ENCODE measurements at places on chromosomes 3 and 15.

DNA sequence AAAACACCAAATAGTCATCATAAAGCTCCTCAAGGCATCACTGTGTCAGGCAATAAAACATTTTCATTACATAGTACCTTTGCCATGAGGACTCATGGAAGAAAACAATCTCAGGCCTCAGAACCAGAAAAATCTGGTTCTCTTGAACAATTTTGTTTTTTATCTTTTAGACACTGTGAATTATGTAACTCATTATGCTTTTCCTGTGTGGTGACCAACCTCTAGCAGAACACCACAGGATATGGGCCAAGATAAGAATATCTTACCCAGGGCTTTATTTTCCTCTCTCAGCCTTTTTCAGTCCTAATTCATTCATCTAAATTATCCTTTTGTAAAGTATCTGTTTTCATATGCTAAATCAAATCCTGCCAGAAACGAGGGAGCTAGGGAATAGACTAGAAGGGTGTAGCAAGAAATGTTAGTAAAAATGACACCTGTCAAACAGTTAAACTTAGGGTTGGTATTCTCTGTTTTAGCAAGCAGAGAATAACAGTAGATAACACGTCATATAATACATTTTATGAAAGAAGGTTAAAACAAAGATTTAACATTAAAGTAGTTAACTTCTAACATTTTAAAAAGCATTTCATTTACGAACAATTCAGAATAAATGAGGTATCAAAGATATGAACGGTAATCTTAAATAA, 111.1 kb downstream of the FBXL22 start:
- no peak for DNase-seq

- no peak for DNase-seq
Measured at GRCh38 chr15:74461847-74462511, 1.0 kb upstream of the UBL7 start.

GRCh38 chr15:60752973-60753720, 274.2 kb upstream of the ICE2 start:
- no peak for DNase-seq

- no peak for DNase-seq
Measured at GRCh38 chr3:183489455-183490210, 61.2 kb upstream of the MCF2L2 start.

DNA sequence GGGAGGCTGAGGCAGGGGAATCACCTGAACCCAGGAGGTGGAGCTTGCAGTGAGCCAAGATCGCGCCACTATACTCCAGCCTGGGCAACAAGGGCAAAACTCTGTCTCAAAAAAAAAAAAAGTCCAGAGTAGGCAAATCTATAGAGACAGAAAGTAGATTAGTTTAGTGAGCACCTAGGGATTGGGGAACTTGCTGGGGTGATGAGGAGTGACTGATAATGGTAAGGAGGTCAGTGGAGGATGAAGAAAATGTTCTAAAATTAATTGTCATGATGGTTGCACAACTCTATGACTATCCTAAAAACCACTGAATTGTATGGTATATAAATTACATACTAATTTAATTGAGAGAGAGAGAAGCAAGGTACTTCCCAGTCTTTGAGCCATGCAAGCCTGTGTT, 27.8 kb upstream of the LYZL4 start:
- no peak for DNase-seq

DNA sequence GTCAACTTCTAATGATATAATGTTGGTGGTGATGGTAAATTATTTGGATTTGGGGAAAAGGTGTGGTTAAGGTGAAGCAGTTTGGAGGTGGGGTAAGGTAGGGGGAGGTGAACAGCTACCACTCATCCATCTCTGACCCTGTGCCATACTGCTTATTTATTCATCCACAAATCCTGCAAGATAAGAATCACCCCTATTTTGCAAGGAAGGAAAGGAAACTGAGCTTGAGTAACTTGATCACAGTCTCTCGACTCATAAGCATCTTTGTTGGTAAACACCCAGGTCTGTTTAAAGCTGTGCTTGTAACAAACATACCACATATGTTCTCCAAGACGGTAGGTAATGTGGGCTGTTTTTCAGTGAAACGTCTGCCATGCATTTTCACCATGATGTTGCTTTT, 67.3 kb downstream of the PTPRG start:
- DNase-seq, result no peak

GRCh38 chr3:157257101-157257500, 97.2 kb upstream of the CCNL1 start:
- no peak for DNase-seq

DNA sequence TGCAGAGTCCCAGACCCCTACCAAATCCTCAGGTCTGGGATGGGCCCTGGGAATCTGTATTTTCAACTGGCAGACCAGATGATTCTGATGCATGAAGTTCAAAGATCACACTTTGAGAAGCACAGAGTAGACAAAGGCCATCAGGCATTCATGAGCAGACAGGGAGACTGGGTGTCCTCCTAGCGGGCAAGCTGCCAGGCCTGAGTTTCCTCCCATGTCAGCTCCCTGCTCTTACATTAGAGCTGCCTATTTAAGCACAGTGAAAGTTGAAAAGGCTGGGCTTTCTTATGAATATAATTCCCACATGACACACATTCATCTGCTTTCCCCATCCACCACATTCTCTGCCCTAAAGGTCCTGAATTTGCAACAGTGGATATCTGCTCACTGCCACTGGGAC, 14.0 kb downstream of the CAPN3 start:
- no peak for DNase-seq

GRCh38 chr15:46280762-46281542, 646.1 kb downstream of the SQOR start:
- no peak for DNase-seq

DNA sequence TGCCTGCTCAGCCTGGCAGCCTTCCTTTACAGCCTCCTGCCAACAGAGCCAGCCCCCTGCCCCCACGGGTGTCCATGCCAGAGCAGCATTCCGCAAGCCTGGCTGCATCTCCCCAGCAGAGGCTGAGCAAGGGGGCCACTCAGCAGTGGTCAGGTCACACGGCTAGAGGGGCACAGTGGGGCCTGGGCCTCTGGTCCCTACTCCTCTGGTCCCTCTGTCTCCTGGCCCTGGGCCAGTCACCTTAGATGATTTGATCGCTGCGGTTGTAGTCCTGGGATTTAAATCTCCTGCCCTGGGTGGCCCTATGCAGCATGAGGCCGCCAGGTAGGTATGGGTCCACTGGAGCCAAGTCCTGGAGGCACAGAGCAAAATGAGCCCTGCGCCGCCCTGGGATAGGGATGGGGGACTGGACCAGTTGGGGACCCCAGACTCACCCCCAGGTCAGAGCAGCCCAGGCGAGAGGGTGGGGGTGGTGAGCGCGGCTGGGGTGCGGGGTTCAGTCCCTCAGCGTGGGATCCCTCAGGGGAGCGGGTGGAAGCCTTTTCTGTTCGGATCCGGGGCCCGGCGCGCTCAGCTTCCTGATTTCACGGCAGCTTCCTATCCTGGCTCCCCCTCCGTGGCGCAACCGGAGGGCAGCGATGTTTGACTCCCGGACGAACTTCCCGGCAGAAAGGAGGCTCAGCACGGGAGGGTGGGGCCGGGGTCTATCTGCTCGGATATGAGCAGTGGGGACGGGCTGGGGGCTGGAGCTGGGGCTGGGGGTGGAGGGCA, at the start of gene ZBTB47:
Gene ZBTB47, plus strand, starts transcription at position 138 of the 771 bp plus-strand sequence. CDS start 4,659 bp downstream, outside the sequence.
- DNase-seq, result peak; percentile 73

- no peak for DNase-seq
Measured at GRCh38 chr15:48388016-48388851, 57.0 kb downstream of the DUT start.

- DNase-seq, result no peak
Measured at GRCh38 chr3:184688251-184688881, 23.5 kb downstream of the MAGEF1 start.

GRCh38 chr3:79516795-79517194, 251.0 kb downstream of the ROBO1 start:
- no peak for DNase-seq

All from HuH-7.5 (cell line).